Stimulated activated naive CD8-positive, alpha-beta T cell treated with anti-CD3 and anti-CD28 coated beads, Interleukin-15, Interleukin-2, amounts not matched to agents 100 U/mL and 50 U/mL, for 24 hours (primary cell): ENCODE measurements at places on chromosomes 2 and 18.

- DNase-seq, result no peak
Measured at GRCh38 chr2:223744580-223744979, 92.8 kb downstream of the AP1S3 start.

GRCh38 chr2:75640621-75641121 lies 5.9 kb upstream of the MRPL19 start:
- peak; percentile 66 for DNase-seq

DNA sequence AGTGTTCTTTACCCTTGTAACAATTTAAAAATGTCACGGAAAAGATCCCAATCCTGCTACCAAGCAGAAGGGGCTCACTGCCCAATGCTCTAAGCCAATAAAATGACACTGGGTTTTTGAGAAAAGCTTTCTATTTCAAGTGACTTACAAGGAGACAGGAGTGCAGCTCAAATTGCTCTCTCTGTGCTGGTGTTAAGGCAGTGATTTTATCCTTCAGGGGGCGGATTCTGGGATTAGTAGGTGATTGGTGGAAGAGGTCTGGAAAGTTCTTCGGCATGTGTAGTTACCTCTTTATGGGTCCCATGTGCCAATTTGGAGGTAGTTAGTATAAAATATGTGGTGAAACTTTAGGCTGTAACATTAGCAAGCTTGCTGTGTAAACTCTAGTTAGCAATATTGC lies 27.4 kb upstream of the MCM6 start:
- DNase-seq, result no peak

DNA sequence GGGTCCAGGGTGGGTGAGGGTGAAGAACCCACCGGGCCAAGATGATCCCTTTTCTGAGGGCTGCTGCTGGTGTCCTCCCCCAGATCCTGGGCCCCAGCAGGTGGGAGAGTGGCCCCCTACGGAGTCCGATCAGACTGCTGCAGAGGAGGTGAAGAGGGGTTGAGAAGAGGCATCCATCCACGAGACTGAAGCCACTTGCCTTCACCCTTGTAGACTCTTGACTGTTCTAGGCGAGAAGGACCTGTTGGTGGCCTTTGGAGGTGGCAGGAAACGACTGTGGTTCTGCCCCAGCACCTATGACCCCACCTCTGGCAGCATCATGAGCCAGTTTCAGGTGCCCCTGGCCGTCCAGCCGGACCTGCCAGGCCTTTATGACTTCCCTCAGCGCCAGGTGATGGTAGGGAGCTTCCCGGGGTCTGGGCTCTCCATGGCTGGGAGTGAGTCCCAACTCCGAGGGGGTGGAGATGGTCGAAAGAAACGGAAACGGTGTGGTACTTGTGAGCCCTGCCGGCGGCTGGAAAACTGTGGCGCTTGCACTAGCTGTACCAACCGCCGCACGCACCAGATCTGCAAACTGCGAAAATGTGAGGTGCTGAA lies 1.5 kb downstream of the TET3 start:
- peak; percentile 57 for DNase-seq
